CD8-positive, alpha-beta memory T cell (primary cell): ENCODE measurements at places on chromosomes 4 and X.

DNA sequence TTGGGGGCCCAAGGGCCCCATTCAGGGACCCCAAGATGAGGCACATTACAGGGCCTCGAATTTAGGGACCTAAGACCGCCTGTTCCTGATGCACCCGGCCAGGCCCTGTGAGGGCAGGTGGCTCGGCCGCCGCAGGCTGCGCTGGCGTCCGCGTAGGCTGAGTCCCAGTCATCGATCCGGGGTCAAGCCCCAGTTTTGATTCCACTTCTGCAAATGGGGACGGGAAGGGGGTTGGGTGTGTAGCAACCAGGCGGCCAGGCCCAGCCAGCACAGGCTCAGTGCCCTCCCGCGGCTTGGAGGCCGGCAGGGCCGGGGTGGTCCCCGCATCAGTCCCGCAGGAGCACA is 327 bp downstream of the PNPLA4 start:
- no peaks in the 10 kb centered on the region for H3K36me3 ChIP-seq
- H3K27me3 ChIP-seq: no peaks in the 10 kb centered on the region
- peak overlapping the region; percentile 85 for H3K27ac ChIP-seq
- H3K4me3 ChIP-seq: peak overlapping the region; percentile 78

- H3K36me3 ChIP-seq: no peaks in the 10 kb centered on the region
- H3K27ac ChIP-seq: no peak overlapping the region
- H3K4me1 ChIP-seq: no peaks in the 10 kb centered on the region
- no peaks in the 10 kb centered on the region for H3K27me3 ChIP-seq
- no peak for DNase-seq
- H3K4me3 ChIP-seq: no peak overlapping the region
Measured at GRCh38 chrX:13383907-13384306, 64.1 kb upstream of the ATXN3L start.

DNA sequence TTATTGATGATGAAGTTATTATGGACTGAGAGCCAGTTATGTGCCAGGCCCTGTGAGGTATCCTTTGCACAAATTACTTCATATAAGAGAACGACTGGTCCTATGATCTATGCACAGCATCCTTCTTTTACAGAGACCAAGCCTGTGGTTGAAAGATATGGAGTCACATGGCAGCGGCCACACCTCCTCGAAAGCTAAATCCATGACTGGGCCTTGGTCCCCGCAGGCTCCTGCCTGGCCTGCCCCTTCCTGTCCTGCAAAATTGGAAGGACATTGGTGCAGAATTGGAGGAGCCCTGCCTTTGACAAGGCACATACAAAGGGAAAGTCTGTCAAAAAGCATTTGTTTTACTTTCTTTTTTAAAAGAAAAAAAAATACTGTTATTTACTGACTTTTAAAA is 18.3 kb downstream of the SORBS2 start:
- H3K36me3 ChIP-seq: no peaks in the 10 kb centered on the region
- no peaks in the 10 kb centered on the region for H3K4me1 ChIP-seq
- DNase-seq: no peak
- no peaks in the 10 kb centered on the region for H3K27me3 ChIP-seq
- H3K27ac ChIP-seq: no peak overlapping the region

DNA sequence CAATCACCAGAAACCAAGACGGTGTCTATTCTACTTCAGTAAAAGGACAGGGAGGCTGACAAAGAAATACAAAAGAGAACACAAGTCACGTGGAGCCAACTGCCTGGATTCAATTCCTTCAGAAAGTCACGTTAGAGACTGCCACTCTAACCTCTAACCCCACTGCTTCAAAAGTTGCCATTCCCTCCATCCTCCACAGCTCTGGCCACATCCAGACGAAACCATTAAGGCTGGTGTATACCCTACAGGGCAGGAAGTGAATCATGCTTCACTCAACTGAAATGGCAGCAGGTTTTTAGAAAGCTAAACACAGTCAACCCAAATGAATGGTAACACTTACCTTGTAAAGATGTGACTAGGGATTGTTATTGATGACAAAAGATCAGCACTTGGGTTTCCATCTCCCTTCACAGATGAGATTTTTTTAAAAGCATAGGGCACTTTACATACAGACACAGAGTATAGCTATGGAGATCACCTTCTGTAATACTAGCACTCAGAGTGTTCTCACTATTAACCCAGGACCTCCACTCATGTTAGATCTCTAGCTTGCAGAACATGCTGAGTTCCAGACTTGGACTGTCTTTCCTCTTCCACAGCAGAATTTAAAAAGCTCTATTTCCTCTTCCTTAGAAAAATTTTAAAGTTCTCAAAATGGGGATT is 37.4 kb downstream of the MAML3 start:
- peaks cover 10% of the 10 kb centered on the region for H3K4me1 ChIP-seq
- H3K27me3 ChIP-seq: no peaks in the 10 kb centered on the region
- no peaks in the 10 kb centered on the region for H3K36me3 ChIP-seq
- H3K4me3 ChIP-seq: no peak overlapping the region

DNA sequence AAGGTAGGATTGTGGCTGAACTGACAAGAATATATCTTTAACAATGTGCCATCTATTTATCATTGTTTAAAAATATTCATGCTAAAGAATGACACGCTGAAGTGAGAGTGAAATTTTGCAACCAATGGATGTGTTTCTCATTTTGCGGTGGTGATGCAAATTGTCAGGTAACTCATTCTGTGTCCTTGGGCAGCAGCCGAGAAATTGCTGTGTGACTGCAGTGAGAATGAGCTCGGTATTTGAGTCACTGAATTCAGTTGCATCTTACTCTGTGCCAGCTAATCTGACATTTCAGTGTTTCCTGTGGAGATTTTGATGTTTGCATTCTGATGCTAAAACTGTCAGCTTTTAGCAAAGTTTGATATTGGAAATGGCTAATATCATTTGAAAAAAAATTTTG is 28.1 kb downstream of the MCUB start:
- H3K4me3 ChIP-seq: peak overlapping the region; percentile 21
- no peaks in the 10 kb centered on the region for H3K27me3 ChIP-seq
- peaks cover 40% of the 10 kb centered on the region for H3K4me1 ChIP-seq
- H3K27ac ChIP-seq: no peak overlapping the region
